ENCODE measurements at places on chromosomes 6 and 20.

- no peak for DNase-seq
Observed at GRCh38 chr6:138063726-138064125, 43.5 kb downstream of the PERP start.

DNA sequence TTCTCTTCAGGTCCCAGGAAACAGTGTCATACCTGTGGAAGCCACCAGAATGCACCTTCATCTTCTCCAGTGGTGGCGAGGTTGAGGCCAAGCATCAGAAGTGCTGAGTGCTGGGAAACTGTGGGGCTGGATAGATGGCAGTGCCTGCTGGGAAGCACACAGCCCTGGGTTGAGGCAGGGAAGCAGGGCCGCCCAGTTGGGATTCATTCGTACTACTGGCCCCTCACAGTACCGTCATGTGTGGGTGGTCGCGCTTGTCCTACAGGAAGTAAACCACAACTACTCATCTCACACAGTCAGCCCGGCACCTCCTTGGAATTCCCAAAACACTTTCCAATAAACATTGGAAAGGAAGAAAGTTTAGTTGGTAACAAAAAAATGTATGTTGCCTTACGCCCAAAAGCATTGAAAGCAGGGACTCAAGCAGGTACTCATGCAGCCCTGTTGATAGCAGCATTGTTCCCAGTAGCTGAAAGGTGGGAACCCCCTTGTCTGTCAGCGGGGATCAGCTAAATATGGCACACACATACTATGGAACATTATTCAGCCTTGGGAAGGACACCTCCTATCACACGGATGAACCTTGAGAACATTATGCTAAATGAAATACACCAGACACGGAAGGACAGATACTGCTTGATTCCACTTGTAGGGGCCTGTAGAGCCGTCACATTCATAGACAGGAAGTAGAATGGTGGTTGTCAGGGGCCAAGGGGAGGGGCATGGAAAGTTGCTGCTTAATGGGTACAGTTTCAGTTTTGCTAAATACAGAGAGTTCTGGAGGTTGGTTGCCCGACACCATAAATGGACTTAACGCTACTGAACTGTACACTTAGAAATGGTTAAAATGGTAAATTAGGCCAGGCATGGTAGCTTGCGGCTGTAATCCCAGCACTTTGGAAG, 162.7 kb downstream of the MTHFD1L start:
- DNase-seq: no peak

DNA sequence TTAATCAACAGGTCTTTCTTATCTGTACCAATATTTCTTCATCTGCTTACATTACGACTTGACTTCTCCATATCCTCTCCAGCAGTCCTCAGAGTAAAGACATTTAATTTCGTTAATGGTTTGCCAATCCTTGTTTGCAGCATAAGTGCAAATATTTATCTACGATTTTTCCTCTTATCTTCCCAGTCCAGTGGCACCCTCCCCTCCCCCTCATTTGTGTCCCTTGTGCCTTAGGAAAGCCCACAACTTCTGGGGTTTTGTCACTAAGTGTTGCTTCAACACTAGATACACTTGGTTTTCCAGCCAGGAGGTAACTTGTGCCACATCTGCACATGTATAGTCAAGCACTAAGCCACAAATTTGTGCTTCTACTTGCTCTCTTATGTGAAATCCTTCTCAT, 327.2 kb downstream of the CBLN4 start:
- no peak for DNase-seq

GRCh38 chr6:125759959-125760457, 10.6 kb downstream of the HEY2 start:
- no peak for DNase-seq

- DNase-seq: peak; percentile 34
Observed at GRCh38 chr6:111841822-111842221, 31.4 kb downstream of the FYN start.

- no peak for DNase-seq
Observed at GRCh38 chr6:118281291-118281690, 266.8 kb upstream of the PLN start.

GRCh38 chr6:129110690-129111343, 227.9 kb downstream of the LAMA2 start:
- no peak for DNase-seq

GRCh38 chr6:37230104-37230503, 27.5 kb upstream of the TBC1D22B start:
- no peak for DNase-seq
